Spleen (tissue), 13 donors: ENCODE measurements at places on chromosomes 2 and 18.
A peak's percentile ranks its signal among the peaks of the same experiment; 100 is the strongest.

DNA sequence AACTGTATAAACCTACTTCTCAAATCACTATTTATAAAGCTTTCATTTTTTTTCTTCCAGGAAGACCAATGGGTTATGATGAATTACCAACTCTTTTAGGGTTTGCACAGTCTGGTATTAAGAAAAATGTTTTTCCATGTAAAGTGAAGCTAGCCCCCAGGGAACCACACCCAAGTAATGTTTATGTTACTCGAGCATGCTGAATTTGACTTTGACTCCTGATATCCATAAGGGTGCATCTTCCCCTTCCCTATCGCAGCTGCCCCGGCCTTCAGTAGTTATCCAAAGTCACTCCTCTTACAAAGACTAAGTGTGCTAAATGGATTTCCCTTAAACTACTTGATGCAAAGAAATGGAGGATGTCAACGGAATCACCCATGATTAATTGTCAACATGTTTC is 21.7 kb downstream of the KCTD18 start:
- DNase-seq: no peak

DNA sequence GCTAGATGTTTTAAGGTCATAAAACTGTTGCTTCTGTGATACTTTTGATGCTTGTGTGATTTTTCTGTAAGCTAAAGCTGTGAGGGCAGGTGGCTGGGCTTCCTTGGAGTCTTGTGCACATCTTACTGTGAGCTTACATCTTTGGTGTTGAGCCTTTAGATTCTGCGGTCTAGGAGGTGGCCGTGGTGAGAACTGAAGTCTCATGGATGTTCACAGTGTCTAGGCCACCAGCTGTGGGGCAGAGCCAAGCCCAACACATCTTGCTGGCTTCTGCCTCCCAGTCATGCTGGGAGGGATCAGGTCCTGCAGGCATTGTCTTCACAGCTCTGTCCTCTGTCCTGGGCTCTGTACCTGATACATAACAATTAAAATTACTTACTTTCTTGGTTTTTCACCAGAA is 219.7 kb upstream of the HS6ST1 start:
- peak; percentile 31 for DNase-seq

GRCh38 chr2:168432565-168433186 is 23.4 kb upstream of the CERS6 start:
- no peak for DNase-seq

- DNase-seq: no peak
Observed at GRCh38 chr2:135667045-135667444, 74.6 kb upstream of the UBXN4 start.

DNA sequence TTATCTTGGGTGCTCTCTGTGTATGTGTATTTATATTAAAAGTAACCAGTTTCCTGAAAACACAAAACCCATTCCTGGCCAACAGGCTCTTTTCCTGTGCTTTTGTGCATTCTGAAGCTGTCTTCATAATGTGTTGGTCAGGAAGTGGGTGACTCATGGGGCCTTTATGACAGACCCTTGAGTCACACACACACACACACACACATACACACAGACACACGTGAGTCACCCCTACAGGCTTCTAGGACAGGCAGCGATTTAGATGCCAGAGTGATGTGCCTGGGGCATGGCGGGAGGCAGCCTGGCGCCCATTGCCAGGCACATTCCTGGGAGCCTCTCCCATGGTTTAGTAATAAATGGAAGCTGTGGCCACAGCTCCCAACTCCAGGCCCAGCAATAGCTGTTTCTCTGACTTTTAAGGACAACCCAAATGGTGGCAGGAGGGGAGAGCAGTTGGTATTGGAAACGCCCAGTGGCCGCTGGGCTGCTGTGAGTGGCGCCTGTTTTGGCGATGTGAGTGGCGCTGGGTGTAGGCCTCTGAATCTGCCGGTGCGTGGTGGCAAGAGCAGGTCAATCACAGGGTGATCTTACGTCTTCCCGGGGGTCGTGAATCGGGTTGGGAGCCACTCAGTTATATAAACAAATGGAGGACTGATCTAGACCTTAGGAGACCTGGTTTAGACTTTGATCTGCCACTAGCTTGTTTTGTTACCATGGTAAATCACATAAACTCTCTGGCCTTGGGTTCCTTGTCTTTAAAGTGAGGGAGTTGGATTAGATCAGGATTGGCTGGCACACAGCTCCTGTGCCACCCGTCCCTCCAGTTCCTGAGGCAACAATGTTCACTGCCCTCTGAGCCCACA is 150.7 kb upstream of the DLX2 start:
- DNase-seq: no peak

DNA sequence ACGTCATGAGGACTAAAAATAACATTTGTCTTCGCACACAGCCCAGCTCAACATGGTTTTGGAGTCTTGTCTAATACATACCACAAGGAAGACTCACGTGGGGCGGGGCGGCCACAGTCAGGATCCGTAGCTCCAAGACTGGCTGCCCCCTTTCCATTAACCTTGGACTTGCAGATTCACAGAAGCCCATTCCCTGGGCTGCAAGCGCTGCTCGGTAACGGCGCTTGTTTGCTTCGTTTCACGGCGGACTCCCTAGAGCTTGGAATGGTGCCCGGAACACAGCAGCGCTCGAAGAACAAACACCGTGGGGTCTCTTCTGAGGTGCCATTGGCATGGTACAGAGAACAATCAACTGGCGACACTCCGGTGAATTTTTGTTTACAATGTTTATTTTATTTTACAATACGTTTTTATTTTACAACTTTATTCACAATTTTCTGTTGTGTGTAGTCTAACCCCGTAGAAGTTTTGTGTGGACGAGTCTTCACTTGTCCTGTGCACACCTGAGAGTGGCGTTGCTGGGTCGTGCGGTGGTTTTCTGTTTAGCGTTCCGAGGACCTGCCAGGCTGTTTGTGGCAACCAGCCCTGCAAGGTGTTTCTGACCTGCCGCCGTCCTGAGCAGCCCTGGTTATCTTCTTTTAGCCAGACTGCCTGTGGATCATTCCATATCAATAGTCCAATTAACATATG is 126.5 kb downstream of the GALR1 start:
- DNase-seq: no peak

GRCh38 chr2:20091305-20091991 is 40.0 kb upstream of the LAPTM4A start:
- no peak for DNase-seq

DNA sequence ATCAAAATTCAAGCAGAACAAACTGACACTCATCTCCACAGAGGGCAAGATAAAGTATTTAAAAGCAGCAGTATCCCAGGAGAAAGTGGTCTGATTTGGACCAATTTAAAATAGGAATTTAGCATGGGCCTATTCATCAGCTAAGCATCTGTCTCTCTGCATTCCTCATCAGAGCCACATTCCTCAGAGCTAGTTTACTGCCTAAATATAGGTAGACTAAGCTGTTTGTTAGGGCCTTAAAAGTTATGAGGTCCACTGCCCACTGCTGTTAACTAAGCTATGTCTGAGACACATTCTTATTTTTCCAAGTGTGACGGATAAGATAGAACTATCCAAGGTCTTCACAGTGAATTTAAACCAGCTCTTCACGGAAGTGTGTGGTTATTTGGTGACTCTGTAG is 17.6 kb downstream of the NEB start:
- no peak for DNase-seq

- DNase-seq: no peak
Observed at GRCh38 chr2:231985823-231986261, 24.3 kb downstream of the DIS3L2 start.

- no peak for DNase-seq
Observed at GRCh38 chr18:56089612-56090258, 501.7 kb upstream of the TCF4 start.

GRCh38 chr2:136381722-136382633 is 264.0 kb upstream of the CXCR4 start:
- DNase-seq: peak; percentile 84

DNA sequence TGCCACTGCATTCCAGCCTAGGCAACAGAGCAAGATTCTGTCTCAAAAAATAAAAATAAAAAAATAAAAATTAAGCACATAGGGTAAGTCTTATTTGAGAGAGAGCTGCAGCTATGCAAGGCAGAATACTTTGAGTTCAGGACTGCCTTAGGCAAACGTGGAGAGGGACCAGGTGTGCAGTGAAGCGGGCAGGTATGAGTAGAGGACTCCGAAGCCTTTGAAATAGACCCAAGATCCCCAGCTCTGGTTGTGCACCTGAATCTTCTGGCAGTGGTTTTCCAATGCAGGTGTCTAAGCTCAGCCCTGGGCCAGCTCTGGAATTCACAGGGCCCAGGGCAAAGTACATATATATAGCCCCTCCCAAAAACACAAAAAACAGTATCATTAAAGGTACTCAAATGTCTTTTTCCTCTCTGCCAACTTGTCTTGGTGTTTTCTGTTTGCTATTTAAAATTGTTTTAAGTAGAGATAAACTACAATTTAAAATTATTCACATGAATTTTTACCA is 21.2 kb downstream of the TGIF1 start:
- no peak for DNase-seq

- no peak for DNase-seq
Observed at GRCh38 chr18:21267400-21267799, 25.4 kb downstream of the GREB1L start.

DNA sequence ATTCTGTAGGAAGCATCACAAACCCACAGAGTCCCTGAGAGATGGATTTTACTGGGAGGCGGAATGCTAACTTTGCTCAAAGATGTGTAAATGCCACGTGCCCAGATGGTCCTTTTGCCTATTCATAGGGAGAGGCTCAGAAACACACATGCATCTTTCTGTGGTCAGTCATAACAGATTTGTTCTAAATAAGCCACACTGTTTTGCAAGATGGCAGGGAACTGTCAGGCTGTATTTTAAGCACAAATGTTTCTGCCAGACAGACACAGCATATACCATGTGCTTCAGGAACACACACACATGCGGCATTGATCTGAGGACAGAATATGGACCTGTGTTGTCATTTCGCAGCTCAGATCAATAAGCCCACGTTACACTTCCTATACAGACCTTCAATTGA is 312.0 kb downstream of the GPD2 start:
- no peak for DNase-seq

- no peak for DNase-seq
Observed at GRCh38 chr2:174535083-174535482, 48.3 kb upstream of the GPR155 start.

DNA sequence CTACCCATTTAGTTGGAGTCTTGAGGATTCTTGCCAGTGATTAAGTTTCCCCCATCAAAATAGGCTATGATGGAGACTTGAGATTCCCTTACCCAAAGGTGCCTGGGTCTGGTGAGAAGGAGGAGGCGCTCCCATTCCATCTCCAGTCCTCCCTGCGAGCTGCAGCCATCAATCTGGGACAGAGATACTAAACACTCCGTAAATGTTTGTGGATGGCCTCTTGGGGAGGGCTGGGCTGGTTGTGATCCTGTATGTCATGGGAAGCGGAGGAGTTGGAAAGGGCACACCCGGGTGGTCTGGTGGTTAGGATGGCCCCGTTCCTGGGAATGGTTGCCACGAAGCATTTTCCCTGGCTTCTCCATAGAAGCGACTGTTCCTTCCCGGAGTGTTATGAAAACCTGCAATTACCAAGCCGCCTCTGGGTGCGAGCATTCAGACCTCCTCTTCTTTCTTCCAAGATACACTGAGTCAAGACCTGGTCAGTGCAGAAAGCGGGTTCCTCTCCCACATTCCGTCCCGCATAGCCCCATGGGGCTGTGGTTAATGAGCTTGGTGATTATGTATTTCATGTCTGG is 196.9 kb downstream of the CTIF start:
- no peak for DNase-seq

GRCh38 chr2:171316755-171317337 is 116.9 kb downstream of the METTL8 start:
- no peak for DNase-seq

- peak; percentile 63 for DNase-seq
Observed at GRCh38 chr2:240426845-240427721, 8.4 kb upstream of the GPC1 start.

DNA sequence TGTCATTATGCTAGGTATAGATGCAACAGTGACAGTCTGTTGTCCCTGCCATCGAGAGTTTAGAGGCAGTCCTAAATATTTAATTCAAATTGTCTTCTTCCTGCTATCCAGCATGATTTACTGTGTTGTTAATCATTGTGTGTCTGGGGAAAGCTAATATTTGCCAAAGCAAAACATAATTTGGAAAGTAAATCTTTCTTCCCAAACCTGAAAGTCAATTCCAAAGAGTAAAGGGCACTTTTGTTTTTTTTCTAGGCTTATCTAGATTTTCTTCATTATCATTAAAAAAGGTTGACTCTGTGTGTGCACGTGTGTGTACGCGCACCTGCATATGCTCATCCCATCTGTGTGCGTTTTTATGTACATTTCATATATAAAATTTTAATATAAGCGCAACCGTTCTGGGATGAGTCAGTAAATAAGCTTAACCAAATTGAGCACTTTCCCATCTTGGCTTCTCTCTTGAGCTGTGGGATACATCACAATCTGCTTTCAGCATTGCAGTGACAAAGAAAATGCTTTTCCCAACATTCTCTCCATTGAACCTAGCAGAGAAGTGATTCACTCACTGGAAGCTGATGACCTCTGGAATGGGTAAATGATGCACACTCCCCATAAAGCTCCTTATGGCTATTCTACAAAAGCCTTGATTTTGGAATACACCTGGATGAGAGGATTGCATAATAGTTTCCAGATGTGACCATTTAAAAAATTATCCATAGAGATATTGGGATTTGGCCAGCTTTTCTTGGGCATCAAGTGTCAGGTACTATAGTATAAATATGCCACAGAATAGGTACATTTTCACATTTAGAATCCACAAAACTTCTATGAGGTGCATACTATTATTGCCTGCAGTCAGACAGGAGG is 488.4 kb downstream of the ADCYAP1 start:
- DNase-seq: no peak

DNA sequence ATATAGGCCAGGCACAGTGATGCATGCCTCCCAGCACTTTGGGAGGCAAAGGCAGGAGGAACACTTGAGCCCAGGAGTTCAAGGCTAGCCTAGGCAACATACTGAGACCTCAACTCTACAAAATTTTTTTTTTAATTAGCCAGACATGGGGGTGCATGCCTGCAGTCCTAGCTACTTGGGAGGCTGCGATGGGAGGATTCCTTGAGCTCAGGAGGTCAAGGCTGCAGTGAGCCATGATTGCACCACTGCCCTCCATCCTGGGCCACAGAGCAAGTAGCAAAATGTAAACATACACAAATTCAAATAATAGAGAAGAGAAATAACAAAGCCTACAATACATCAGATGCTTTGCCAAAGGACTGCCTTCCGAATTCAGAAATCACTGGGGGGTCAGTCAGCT is 7.0 kb upstream of the SP3 start:
- DNase-seq: no peak

GRCh38 chr2:67604360-67604759 is 207.2 kb downstream of the ETAA1 start:
- no peak for DNase-seq
